ENCODE measurements at places on chromosomes 2 and 18.
A peak's percentile ranks its signal among the peaks of the same experiment; 100 is the strongest.

GRCh38 chr2:176111309-176111663 lies 4.2 kb downstream of the HOXD11 start:
- H3K36me3 ChIP-seq = peaks cover 1% of the 10 kb centered on the region
- no peak overlapping the region for H3K27ac ChIP-seq
- H3K4me3 ChIP-seq = no peak overlapping the region
- peaks cover 80% of the 10 kb centered on the region for H3K27me3 ChIP-seq
- peaks cover 17% of the 10 kb centered on the region for H3K4me1 ChIP-seq
- DNase-seq = no peak

- peaks cover 15% of the 10 kb centered on the region for H3K4me1 ChIP-seq
- peak overlapping the region; percentile 73 for H3K27ac ChIP-seq
- no peak overlapping the region for H3K4me3 ChIP-seq
- H3K36me3 ChIP-seq = no peaks in the 10 kb centered on the region
Observed at GRCh38 chr18:7038330-7038851, 79.2 kb downstream of the LAMA1 start.

- H3K36me3 ChIP-seq = peaks cover 9% of the 10 kb centered on the region
- H3K27me3 ChIP-seq = no peaks in the 10 kb centered on the region
- H3K4me1 ChIP-seq = peaks cover 39% of the 10 kb centered on the region
Observed at GRCh38 chr18:13295894-13296293, 77.3 kb downstream of the LDLRAD4 start.

DNA sequence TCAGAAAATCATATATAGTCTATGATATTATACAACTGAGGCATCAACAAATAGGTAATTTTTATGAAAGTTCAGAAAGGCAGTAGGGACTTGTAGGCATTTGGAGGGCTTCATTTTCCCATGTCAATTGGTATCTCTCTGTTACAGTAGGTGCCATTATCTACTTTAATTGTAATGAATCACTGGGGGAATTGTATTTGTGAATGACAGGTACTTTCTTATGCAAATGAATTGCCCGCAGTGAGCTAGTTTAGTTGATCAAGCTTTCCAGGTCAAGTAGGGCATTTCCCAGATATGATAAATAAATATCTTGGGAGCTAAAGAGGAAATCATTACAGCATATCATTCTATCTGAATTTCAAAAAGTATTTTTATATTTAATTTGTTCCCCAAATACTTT lies 1116.3 kb downstream of the DPP10 start:
- H3K36me3 ChIP-seq = no peaks in the 10 kb centered on the region
- no peak overlapping the region for H3K27ac ChIP-seq
- H3K4me1 ChIP-seq = no peaks in the 10 kb centered on the region
- DNase-seq = no peak
- no peaks in the 10 kb centered on the region for H3K27me3 ChIP-seq
- no peak overlapping the region for H3K4me3 ChIP-seq

DNA sequence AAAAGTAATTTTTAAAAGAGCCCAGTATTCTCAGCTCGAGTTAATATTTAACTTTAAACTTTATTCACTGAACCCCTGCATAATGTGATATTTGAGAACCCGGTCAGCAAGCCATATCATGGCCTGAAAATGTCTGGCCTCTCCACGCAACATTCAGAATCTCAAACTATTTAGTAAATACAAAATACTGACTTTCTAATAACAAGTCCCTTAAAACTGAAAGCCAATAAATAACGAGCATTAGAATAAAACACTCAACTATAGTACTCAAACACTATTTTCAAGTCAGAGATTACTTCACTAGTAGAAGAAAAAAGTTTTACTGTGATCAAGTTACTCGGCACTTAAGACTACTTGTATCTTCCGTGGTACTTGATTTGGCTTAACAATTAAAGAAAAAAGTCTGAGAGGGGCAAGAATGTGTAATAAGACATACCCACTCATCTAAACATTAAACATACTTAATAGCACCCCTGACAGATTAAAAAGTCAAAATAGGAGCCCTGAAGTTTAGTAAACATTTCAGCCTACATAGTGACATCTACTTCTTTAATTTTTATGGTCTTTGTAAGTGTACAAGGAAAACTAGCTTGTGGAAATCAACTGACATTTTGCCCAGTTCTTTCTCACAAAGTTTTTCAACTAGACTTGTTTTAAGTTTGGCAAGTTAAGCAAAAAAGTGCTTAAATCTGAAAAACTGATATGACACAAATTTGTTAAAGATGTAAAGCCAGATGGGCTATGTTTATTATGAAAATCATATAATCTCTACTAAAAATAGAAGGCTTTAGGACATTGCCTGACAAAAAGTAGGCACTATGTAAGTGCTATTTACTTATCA lies 38.2 kb downstream of the RTN4 start:
- peak overlapping the region; percentile 79 for H3K27ac ChIP-seq
- DNase-seq = no peak
- H3K4me3 ChIP-seq = peak overlapping the region; percentile 14
- H3K4me1 ChIP-seq = peaks cover 88% of the 10 kb centered on the region
- no peaks in the 10 kb centered on the region for H3K27me3 ChIP-seq
